ENCODE measurements at places on chromosomes 2 and 18. TPM values are rescaled to one million over a fixed set of nuclear protein-coding genes. Genes with fewer than 3 reads are reported as not detected.

Gene DHRS9
- 4.4 TPM for total RNA-seq

Gene B3GNT2
- total RNA-seq, result 34.0 TPM

Gene TSPYL6
- total RNA-seq, result not detected

Gene CNDP1
- not detected for total RNA-seq

Gene TMEM247
- total RNA-seq, result not detected

Gene SALL3
- not detected for total RNA-seq

Gene KIAA2012
- total RNA-seq, result not detected

Gene FAM136A
- total RNA-seq, result 90.2 TPM

Gene ACVR1C
- not detected for total RNA-seq

Gene GKN1
- 0.94 TPM for total RNA-seq

Gene SERPINB12
- not detected for total RNA-seq

Gene IL18RAP
- total RNA-seq, result 0.07 TPM

Gene DSC3
- 1.6 TPM for total RNA-seq

Gene MOGAT1
- total RNA-seq, result not detected

Gene CRYGD
- not detected for total RNA-seq

Gene CLHC1
- 2.7 TPM for total RNA-seq

Gene RPRD1A
- total RNA-seq, result 20.5 TPM

Gene RBM44
- total RNA-seq, result 0.30 TPM

Gene CD8B
- total RNA-seq, result not detected

Gene GPR45
- not detected for total RNA-seq

Gene DYSF
- 0.56 TPM for total RNA-seq

Gene ABCG5
- total RNA-seq, result not detected

Gene RAMP1
- 0.15 TPM for total RNA-seq

Gene ITGB6
- total RNA-seq, result 0.66 TPM

Gene GREB1L
- 3.8 TPM for total RNA-seq

Gene AQP12A
- not detected for total RNA-seq

Gene MC2R
- total RNA-seq, result not detected

All from A549 treated with Hydrocortisone at 1 μM for 4 hours (cell line).